Body of pancreas (tissue), 4 donors: ENCODE measurements at places on chromosomes 3 and 15. TPM values are rescaled to one million over a fixed set of nuclear protein-coding genes. Genes with fewer than 3 reads are reported as not detected.

The VPS39 gene
- total RNA-seq: 133 TPM

DNA sequence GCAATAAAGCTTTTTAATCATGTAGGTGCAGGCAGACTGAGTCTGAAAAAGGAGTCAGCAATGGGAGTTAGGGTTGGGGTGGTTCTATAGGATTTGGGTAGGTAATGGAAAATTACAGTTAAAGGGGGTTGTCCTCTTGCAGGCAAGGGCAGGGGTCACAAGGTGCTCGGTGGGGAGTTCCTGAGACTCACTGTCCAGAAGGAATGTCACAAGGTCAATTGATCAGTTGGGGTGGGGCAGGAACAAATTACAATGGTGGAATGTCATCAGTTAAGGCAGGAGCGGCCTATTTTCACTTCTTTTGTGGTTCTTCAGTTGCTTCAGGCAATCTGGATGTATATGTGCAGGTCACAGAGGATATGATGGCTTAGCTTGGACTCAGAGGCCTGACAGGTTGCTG is 13.9 kb downstream of the CCR5AS start:
- DNase-seq: no peak

DNA sequence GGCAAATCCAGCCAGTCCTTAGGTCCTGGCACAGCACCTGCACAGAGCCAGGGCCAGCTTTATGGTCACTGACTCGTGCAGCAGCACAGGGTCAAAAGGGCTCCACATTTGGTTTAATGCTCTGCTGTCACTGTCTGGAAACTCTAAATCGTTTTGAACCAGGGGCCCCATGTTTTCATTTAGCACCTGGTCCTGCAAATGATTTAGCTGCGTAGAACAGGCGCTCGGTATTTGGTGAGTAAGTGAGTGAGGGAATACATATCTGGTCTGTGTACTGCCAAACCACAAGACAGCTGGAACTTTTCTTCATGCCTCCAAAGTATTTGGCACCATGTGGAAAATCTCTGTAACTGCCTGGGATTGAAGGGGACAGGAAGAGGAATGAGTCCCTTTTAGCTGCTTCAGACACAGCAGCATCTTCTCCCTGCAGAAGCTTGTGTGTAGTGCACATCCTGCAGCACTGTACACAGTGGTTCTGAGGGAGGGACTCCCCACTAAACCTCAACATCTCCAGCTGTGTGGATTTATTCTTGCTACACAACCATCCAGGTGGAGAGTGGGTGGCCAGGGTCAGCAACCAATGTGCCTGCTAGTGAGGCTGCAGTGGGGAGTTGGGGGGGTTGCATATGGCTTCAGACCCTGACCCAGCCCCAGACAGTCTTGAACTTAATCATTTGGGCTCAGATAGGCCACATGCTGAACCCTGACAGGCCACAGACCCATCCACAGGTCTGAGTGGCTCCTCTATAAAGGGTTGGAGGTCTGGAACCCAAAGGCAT is 1.1 kb downstream of the SH2D7 start:
- no peak for DNase-seq

DNA sequence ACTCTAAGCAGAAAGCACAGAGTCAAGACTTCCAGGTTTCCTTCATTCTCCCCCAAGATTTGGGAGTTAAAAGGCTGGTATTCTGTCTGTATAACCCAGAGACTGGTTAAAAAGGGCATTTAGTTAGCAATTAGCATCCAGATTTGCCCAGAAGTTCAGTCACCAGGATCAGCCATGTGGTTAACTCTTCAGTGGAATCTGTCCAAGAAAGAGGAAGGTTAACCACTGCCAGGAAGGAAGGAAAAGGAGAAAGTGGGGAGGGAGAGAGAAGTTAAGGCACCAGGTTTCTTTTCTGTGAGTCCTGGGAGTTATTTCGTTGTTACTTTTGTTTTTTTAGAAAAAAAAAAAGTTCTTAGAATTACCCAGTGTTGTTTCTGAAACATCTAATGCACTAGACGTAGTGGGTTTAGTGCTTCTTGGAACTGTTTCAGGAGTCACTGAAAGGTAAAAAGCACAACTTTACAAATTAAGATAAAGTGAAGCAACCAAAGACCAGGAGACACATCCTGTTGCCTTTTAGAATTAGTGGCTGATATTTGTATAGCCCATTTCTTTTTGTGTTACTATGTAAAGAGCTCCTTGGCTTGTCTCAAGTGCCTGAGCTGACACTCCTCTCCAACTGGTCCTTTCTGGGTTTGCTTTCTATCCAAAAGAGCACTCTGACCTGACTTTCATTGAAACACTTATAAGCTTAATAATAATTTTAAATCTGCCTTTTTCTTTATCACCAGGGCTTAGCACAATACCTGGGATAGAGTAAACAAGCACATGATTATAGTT is 128.6 kb downstream of the ABI3BP start:
- no peak for DNase-seq
